ENCODE measurements at places on chromosomes 6 and 20. TPM values are rescaled to one million over a fixed set of nuclear protein-coding genes. Genes with fewer than 3 reads are reported as not detected.

DNA sequence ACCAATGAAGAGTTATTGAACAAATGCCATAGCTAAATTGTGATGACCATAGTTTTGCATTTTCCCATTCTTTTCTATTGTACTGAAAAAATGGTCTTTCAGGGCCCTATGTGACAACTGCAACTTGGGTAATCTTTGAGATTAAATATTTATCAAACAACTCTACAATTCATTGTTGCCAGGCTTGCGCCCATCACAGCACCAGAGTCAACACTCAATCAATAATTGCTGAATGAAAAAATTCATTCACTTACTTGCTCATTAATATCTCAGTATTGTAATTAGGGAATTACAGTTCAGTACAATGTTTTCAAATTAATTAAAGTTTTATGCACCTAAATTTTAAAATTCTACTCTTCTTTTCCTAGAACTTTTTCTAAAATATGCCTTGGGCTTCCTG lies 7.7 kb upstream of the RALGAPA2 start:
- H3K4me3 ChIP-seq, result no peak overlapping the region
- H3K27me3 ChIP-seq, result no peaks in the 10 kb centered on the region
- H3K27ac ChIP-seq, result no peak overlapping the region
- DNase-seq, result no peak
- H3K36me3 ChIP-seq, result no peaks in the 10 kb centered on the region
- H3K4me1 ChIP-seq, result no peaks in the 10 kb centered on the region

- DNase-seq, result no peak
- no peaks in the 10 kb centered on the region for H3K27me3 ChIP-seq
- no peaks in the 10 kb centered on the region for H3K36me3 ChIP-seq
- no peaks in the 10 kb centered on the region for H3K4me1 ChIP-seq
Measured at GRCh38 chr6:21188505-21189223, 404.9 kb upstream of the SOX4 start.

GRCh38 chr6:29447670-29448069 lies 8.6 kb downstream of the OR10C1 start:
- DNase-seq, result no peak
- H3K4me1 ChIP-seq, result no peaks in the 10 kb centered on the region
- H3K27me3 ChIP-seq, result no peaks in the 10 kb centered on the region
- H3K4me3 ChIP-seq, result no peak overlapping the region

The PCK1 gene
- 0.53 TPM for total RNA-seq

The ZBTB12 gene
- 0.60 TPM for total RNA-seq

DNA sequence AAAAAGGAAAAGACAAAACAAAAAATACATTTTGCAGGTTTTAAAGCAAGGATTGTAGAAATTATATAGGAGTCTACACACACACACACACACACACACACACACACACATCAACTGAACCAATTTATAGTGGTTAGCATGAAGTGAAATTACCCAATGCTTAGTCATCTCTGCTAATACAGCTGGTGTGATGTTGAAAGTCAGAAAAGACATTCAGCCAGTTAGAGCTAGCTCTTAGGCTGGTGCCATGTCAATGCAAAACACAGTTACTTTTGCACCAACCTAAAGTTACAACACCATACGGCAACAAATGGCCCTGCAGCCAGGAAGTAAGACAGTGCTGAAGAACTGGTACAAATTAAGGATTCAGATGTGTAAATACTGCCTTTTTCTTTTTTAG lies 15.2 kb downstream of the FAM210B start:
- no peaks in the 10 kb centered on the region for H3K27me3 ChIP-seq
- no peaks in the 10 kb centered on the region for H3K4me1 ChIP-seq
- no peak for DNase-seq
- no peak overlapping the region for H3K4me3 ChIP-seq
- no peaks in the 10 kb centered on the region for H3K36me3 ChIP-seq
- H3K27ac ChIP-seq, result no peak overlapping the region

GRCh38 chr6:63649847-63650265 lies 14.3 kb downstream of the PHF3 start:
- H3K27me3 ChIP-seq, result no peaks in the 10 kb centered on the region
- no peaks in the 10 kb centered on the region for H3K36me3 ChIP-seq
- DNase-seq, result no peak

DNA sequence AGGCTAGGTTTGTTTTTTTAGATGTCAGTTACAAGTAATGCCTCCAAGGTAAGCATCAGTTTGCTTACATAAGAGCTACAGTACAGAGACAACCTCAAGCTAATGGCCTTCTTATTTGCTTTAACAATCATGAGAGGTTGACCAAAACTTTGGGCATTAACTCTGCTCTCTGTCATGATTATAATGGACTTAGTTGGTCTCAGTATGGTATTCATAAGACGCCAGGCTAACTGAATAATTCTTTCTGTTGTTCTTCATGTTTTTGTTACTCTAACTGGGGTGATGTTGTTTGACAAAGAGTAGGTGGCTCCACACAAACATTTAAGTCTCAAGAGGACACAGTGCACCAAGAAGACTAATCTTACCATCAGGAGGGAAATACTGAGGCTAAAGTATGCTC lies 9.8 kb downstream of the CST9 start:
- H3K27me3 ChIP-seq, result no peaks in the 10 kb centered on the region
- DNase-seq, result no peak
- no peak overlapping the region for H3K27ac ChIP-seq
- no peaks in the 10 kb centered on the region for H3K4me1 ChIP-seq
- no peak overlapping the region for H3K4me3 ChIP-seq
- no peaks in the 10 kb centered on the region for H3K36me3 ChIP-seq

DNA sequence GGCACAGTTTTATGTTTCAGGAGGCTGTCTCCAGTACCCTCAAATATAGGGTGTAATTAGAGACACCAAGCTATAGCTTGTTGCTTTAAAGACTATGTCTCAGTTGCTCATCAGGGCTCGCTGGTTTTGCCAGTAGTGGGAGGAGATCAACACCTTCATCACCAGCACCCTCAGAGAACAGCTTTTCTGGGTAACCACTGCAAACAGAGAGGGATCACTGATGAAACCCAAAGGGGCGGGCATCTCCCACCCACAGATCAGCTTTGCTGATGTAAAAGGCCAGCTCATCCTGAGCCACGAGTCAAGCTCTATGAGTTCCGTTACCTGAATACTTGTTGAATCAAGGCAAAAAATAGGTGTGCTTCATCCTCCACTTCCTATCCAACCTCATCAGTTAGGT lies 187.7 kb downstream of the AIG1 start:
- H3K4me1 ChIP-seq, result no peaks in the 10 kb centered on the region
- no peak overlapping the region for H3K27ac ChIP-seq
- no peak overlapping the region for H3K4me3 ChIP-seq
- no peaks in the 10 kb centered on the region for H3K27me3 ChIP-seq
- DNase-seq, result no peak

The RTEL1 gene
- total RNA-seq, result 14.7 TPM

DNA sequence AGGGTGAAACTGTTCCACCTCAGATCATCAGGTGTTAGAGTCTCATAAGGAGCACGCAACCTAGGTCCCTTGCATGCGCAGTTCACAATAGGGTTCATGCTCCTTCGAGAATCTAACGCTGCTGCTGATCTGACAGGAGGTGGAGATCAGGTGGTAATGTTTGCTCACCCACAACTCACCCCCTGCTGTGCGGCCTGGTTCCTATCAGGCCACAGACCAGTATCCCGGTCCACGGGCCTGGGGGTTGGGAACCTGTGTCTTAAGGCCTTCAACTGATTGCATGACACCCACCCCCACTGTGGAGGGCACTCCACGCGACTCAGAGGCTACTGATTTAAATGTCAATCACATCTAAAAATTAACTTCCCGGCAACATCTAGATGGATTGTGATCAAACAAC lies 411.2 kb upstream of the SULF2 start:
- H3K4me1 ChIP-seq, result no peaks in the 10 kb centered on the region
- H3K4me3 ChIP-seq, result no peak overlapping the region

The LZTS3 gene
- 18.5 TPM for total RNA-seq

GRCh38 chr6:155351273-155352129 lies 37.2 kb upstream of the TFB1M start:
- H3K27me3 ChIP-seq, result no peaks in the 10 kb centered on the region
- no peaks in the 10 kb centered on the region for H3K36me3 ChIP-seq
- DNase-seq, result no peak
- H3K4me1 ChIP-seq, result no peaks in the 10 kb centered on the region
- H3K27ac ChIP-seq, result no peak overlapping the region

GRCh38 chr20:23753589-23753988 lies 2.9 kb upstream of the CST1 start:
- no peak for DNase-seq
- no peaks in the 10 kb centered on the region for H3K36me3 ChIP-seq
- no peak overlapping the region for H3K4me3 ChIP-seq
- H3K4me1 ChIP-seq, result no peaks in the 10 kb centered on the region
- no peak overlapping the region for H3K27ac ChIP-seq

- no peaks in the 10 kb centered on the region for H3K27me3 ChIP-seq
- H3K4me1 ChIP-seq, result peaks cover 11% of the 10 kb centered on the region
- no peak overlapping the region for H3K4me3 ChIP-seq
- no peak overlapping the region for H3K27ac ChIP-seq
Measured at GRCh38 chr20:38131588-38132121, 33.4 kb downstream of the TGM2 start.

GRCh38 chr6:125533710-125534397 lies 215.6 kb upstream of the HEY2 start:
- DNase-seq, result no peak
- no peaks in the 10 kb centered on the region for H3K27me3 ChIP-seq
- H3K36me3 ChIP-seq, result no peaks in the 10 kb centered on the region
- no peaks in the 10 kb centered on the region for H3K4me1 ChIP-seq
- H3K4me3 ChIP-seq, result no peak overlapping the region

DNA sequence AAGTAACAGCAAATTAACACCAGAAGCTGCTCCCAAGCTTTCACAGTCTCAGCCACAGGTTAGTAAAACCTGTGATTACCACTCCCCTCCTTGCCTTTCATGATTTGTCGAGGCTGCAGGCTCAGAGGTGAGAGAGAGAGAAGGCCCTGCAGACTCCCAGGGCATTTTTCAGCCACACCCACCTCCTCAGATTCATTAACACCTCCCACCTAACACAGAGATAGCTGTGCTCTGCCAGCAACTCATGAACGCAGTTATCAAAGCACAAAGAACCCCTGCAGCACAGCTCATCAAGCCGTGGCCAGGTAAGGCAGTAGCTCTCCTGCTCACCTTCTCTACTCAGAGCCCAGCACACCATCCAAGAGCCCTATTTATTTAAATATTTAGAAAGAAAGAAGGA lies 27.1 kb downstream of the F13A1 start:
- no peak overlapping the region for H3K27ac ChIP-seq
- no peak for DNase-seq
- no peaks in the 10 kb centered on the region for H3K4me1 ChIP-seq
- no peaks in the 10 kb centered on the region for H3K27me3 ChIP-seq
- H3K36me3 ChIP-seq, result no peaks in the 10 kb centered on the region

- H3K4me1 ChIP-seq, result peaks cover 16% of the 10 kb centered on the region
- H3K4me3 ChIP-seq, result no peak overlapping the region
- peaks cover 4% of the 10 kb centered on the region for H3K36me3 ChIP-seq
- H3K27ac ChIP-seq, result no peak overlapping the region
Measured at GRCh38 chr20:62294516-62294915, 8.3 kb upstream of the ADRM1 start.

DNA sequence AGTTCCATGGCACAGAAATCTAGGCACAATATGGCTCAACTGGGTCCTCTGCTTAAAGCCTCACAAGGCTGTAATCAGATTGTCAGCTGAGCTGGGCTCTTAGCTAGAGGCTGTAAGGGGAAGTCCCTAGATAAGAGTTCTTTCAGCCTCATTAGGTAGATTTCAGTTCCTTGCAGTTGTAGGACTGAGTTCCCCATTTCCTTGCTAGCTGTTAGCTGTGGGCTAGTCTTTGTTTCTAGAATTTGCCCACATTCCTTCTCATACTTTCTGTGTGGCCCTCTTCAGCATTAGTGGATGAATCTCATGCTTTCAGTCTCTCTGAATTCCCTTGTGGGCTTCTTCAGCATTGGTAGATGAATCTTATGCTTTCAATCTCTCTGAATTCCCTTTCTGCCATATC lies 71.0 kb upstream of the MRAP2 start:
- H3K36me3 ChIP-seq, result no peaks in the 10 kb centered on the region
- H3K27me3 ChIP-seq, result no peaks in the 10 kb centered on the region
- DNase-seq, result no peak
- no peak overlapping the region for H3K27ac ChIP-seq

The APCDD1L gene
- total RNA-seq, result 0.24 TPM

The PLCB4 gene
- 2.9 TPM for total RNA-seq

GRCh38 chr20:50652702-50653294 lies 38.5 kb downstream of the RIPOR3 start:
- no peaks in the 10 kb centered on the region for H3K27me3 ChIP-seq
- H3K27ac ChIP-seq, result no peak overlapping the region
- DNase-seq, result no peak
- H3K4me1 ChIP-seq, result no peaks in the 10 kb centered on the region
- no peak overlapping the region for H3K4me3 ChIP-seq

The MATN4 gene
- 0.89 TPM for total RNA-seq

GRCh38 chr6:71393981-71394432 lies 105.4 kb downstream of the OGFRL1 start:
- DNase-seq, result no peak
- no peak overlapping the region for H3K4me3 ChIP-seq
- no peak overlapping the region for H3K27ac ChIP-seq

The DUSP15 gene
- 1.4 TPM for total RNA-seq

The SEMG1 gene
- total RNA-seq, result not detected

The CCDC170 gene
- 0.49 TPM for total RNA-seq

- no peak overlapping the region for H3K4me3 ChIP-seq
- no peaks in the 10 kb centered on the region for H3K36me3 ChIP-seq
- H3K27ac ChIP-seq, result no peak overlapping the region
- no peak for DNase-seq
Measured at GRCh38 chr6:449057-449430, 57.5 kb downstream of the IRF4 start.

GRCh38 chr6:31122791-31123706 lies 2.8 kb upstream of the CDSN start:
- peak overlapping the region; percentile 64 for H3K27ac ChIP-seq
- H3K27me3 ChIP-seq, result no peaks in the 10 kb centered on the region
- H3K4me3 ChIP-seq, result no peak overlapping the region

- no peaks in the 10 kb centered on the region for H3K4me1 ChIP-seq
- no peak overlapping the region for H3K4me3 ChIP-seq
- no peaks in the 10 kb centered on the region for H3K27me3 ChIP-seq
- DNase-seq, result no peak
Measured at GRCh38 chr6:90663873-90664272, 77.0 kb upstream of the MAP3K7 start.

The MCHR2 gene
- not detected for total RNA-seq

Measured in pancreas (tissue), 10 donors.